ENCODE measurements at places on chromosomes 5 and 9. TPM values are rescaled to one million over a fixed set of nuclear protein-coding genes. Genes with fewer than 3 reads are reported as not detected.

PCDHGA1 gene
- not detected for total RNA-seq

DNA sequence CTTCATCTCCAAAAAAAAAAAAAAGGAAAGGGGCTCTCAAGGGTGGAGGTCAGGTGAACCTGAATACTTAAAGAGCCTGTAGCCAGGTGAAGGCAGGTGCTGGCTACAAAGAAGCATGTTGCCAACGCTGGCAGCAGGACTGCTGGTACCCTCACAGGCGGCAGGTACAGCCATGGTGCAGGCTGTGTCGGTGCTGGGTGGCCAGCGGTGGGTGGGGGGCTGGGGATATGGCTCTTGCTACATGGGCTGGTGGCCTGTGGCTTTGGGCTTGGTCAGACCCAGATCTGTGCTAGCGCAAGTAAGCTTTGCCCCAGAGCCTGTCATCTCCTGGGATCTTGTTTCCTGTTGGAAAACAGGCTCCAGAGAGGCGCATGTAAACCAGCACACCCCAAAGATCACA, 86.3 kb upstream of the PHYKPL start:
- no peak for DNase-seq

- DNase-seq: no peak
Observed at GRCh38 chr5:179866241-179867078, 7.8 kb upstream of the MRNIP start.

- DNase-seq: no peak
Observed at GRCh38 chr9:18821788-18822187, 211.2 kb downstream of the SAXO1 start.

MEF2C gene
- not detected for total RNA-seq

DNA sequence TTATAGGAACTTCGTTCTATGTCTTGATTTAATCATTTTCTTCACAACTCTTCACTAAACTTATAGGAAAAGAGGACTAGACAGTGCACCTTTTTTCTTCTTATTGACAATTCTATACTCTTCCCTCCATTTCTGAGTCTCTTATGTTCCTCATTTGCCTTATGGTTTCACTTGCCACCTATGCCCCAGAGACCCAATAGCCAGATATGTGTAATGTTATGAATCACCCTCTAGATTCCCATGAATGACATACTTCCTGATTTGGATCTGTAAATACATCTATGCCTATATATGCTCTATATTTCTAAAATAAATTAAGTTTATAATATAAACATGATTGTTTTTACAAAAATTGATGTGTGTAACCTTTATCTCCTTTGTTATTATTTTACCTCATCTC, 514.1 kb upstream of the MEF2C start:
- DNase-seq: no peak

DNA sequence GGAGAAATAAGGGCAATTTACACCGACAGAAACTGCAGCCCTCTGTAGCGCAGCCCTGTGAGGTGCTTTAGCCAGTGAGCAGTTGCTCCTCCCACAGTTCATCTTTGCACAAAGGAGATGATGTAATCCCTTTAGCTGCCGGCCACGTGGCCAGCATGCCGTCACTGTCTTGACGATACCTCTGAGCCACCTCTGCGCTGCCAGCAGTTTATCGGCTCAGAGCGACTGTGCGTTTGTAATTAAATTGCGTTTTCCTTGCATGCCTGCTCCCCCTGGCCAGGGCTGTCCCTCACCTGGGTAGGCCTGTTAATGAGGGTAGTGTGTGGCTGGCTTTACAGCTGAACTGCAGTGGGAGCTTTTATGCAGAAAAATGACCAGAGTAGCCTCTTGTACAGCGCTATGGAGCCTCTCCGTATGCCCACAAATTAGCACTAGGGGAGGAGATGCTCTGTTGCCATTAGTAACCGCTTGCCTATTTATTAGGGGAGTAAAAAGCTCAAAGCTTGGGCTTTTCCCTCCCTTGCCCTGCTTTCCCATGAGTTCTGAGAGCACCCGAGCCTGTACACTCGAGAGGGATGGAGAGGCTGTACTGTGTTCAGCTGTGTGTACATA, 107.0 kb downstream of the TRIO start:
- DNase-seq: no peak

DNA sequence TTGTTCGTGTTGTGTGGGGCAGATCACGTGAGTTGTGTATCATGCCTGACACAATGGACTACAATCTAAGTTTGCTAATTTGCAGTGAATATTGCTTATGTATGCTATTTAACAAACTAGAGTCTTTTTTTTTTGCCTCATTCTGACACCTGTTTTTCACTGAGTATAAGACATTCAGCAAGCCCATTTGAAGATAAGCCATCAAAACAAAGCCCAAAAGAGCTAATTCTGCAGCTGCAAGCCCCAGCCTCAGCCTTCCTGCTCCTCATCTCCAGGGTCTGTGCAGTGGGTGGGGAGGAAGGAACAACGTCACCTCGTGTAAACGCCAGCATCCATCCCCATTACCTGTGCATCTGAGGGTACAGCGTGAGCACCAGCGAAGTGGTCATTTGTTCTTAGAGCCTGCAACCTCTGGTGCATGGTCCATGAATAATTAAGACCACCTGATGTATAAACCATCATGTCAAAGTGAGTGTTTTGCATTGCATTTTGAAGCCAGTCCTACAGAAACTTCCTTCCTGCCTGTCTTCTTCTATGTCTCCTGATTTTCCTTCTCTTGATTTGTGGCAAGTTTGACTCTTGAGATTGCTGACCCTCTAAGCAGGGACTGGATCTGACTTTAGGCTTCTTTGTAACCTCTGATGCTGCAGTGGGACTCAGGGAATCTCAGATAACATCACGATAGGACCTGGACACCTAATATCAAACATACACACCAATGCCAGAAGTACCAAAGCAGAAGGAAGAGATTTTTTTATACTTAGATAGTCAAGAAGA, 73.2 kb downstream of the FGF1 start:
- DNase-seq: no peak

ECSCR gene
- 1.1 TPM for total RNA-seq

GRCh38 chr5:1495525-1495897, 28.2 kb downstream of the LPCAT1 start:
- no peak for DNase-seq

DNA sequence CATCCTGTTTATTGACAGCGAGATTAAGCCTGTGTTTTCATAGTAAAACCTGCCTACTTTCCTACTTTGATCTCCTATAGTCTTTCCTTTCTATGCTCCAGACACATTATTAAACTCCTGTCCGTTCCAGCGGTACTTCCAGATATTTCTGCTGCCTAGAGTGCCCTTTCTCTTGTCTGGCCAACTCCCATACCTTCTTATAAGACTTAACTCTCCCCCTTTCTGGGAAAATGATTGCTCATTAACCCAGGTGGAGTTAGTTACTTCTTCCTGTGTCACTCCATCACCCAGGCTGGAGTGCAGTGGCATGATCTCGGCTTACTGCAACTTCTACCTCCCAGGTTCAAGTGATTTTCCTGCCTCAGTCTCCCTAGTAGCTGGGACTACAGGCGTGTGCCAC, 33.1 kb downstream of the KDM4C start:
- no peak for DNase-seq

Measured in activated CD4-positive, alpha-beta memory T cell treated with anti-CD3 and anti-CD28 coated beads, Interleukin-2, amount 10 ng/mL, durations not matched to agents 7 days and 5 days (primary cell).